ENCODE measurements at places on chromosomes 5 and 9. TPM values are rescaled to one million over a fixed set of nuclear protein-coding genes. Genes with fewer than 3 reads are reported as not detected.

CCDC107 gene
- polyA plus RNA-seq, result 86.4 TPM

ZFR gene
- 21.8 TPM for polyA plus RNA-seq

- DNase-seq, result no peak
Measured at GRCh38 chr5:38799556-38800377, 46.0 kb upstream of the OSMR start.

INSL6 gene
- polyA plus RNA-seq, result not detected

GARIN3 gene
- polyA plus RNA-seq, result not detected

GAS1 gene
- 0.87 TPM for polyA plus RNA-seq

All from stomach (tissue), 19 donors.